ENCODE measurements at places on chromosomes 7 and 10. TPM values are rescaled to one million over a fixed set of nuclear protein-coding genes. Genes with fewer than 3 reads are reported as not detected.

- no peak overlapping the region for H3K4me3 ChIP-seq
- H3K4me1 ChIP-seq, result no peaks in the 10 kb centered on the region
- no peak overlapping the region for H3K27ac ChIP-seq
- no peaks in the 10 kb centered on the region for H3K27me3 ChIP-seq
Observed at GRCh38 chr7:108629651-108630400, 60.2 kb downstream of the DNAJB9 start.

DNA sequence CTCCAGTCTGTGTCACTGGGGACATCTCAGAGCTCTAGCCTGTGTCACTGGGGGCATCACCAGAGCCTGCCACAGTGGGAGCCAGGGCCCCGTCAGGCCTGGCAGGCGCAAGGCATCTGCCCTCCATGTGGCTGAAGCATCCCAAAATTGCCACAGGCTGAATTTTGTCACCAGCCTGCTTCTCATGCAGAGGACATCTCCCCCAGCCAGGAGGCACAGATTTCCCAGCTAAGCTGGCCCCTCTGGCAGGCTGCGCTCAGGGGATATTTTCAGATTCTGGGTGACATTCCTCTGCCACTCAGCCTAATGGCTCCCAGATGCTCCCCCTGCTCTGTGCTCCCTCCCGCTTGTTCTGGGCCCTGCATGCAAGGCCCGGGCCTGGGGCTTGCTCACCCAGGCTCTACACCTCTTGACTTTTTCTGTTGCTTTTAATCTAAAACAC, 64.6 kb downstream of the COL13A1 start:
- no peaks in the 10 kb centered on the region for H3K4me1 ChIP-seq
- H3K27me3 ChIP-seq, result no peaks in the 10 kb centered on the region
- H3K27ac ChIP-seq, result no peak overlapping the region
- H3K36me3 ChIP-seq, result no peaks in the 10 kb centered on the region
- no peak for DNase-seq

XPNPEP1 gene
- 109 TPM for total RNA-seq

NKX1-2 gene
- 0.56 TPM for total RNA-seq
